NCI-H345 (cell line): ENCODE measurements at places on chromosomes 1 and 21.

DNA sequence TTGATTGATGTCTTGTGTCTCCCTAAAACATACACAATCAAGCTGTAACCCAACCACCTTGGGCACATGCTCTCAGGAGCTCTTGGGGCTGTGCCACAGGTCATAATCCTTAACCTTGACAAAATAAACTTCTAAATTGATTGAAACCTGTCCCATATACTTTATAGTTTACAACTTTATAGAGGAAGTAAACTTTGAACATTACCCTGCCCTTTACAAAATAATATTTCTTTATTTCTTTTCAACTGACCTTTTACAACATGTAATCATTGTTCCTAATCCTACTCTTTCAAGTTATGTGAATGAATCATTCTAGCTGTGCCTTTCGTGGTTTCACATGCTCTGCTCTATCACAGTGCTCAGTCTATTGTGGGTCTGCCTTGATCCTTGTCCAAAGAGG is 118.3 kb upstream of the ATP1A1 start:
- DNase-seq: no peak

GRCh38 chr1:113178106-113178505 is 105.1 kb downstream of the LRIG2 start:
- DNase-seq: no peak

- DNase-seq: no peak
Measured at GRCh38 chr1:237309595-237310118, 267.7 kb downstream of the RYR2 start.

DNA sequence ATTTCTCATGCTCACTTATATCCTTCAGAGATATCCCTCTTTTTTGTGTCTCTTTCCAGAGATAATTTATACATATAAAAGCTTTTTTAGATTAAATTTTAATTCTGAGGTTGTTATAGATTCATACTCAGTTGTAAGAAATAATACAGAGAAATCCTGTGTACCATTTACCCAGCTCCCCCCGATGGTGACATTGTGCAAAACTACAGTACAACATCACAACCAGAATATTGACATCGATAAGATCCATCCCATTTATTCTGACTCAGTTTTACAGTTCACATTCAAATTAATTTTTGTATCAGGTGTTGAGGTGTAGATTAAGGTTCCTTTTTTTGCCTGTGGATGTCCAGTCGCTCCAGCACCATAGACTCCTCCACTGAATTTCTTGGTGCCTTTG is 14.3 kb downstream of the DMRTB1 start:
- DNase-seq: no peak

- no peak for DNase-seq
Measured at GRCh38 chr1:109312978-109313775, 6.4 kb upstream of the MYBPHL start.
